Diencephalon (tissue), 1 donor: ENCODE measurements at places on chromosomes 2 and 18. TPM values are rescaled to one million over a fixed set of nuclear protein-coding genes. Genes with fewer than 3 reads are reported as not detected.

The HRH4 gene
- total RNA-seq, result 0.23 TPM

The HOXD4 gene
- not detected for total RNA-seq

The FSIP2 gene
- total RNA-seq, result 2.3 TPM

The COL4A3 gene
- total RNA-seq, result 1.8 TPM

The KCNE4 gene
- total RNA-seq, result 2.5 TPM

The SNRNP27 gene
- total RNA-seq, result 54.4 TPM

The ELP2 gene
- 101 TPM for total RNA-seq

The PROKR1 gene
- 1.8 TPM for total RNA-seq

The RUFY4 gene
- total RNA-seq, result 0.23 TPM

The SELENOI gene
- total RNA-seq, result 70.8 TPM

The MLPH gene
- total RNA-seq, result 0.69 TPM

The CHRND gene
- 0.23 TPM for total RNA-seq

The EFHD1 gene
- total RNA-seq, result 3.7 TPM

The OTOS gene
- total RNA-seq, result not detected

The NHEJ1 gene
- 10.1 TPM for total RNA-seq

The SOWAHC gene
- total RNA-seq, result 27.7 TPM

The C2orf72 gene
- total RNA-seq, result 46.1 TPM

The SLC5A7 gene
- 14.3 TPM for total RNA-seq

The CBLN2 gene
- 127 TPM for total RNA-seq

The RGPD5 gene
- 107 TPM for total RNA-seq

The DYNAP gene
- total RNA-seq, result not detected

The CCDC85A gene
- total RNA-seq, result 38.1 TPM

The SERPINB11 gene
- total RNA-seq, result not detected

The ACAA2 gene
- total RNA-seq, result 25.6 TPM

The INHA gene
- total RNA-seq, result 0.69 TPM

The SNTG2 gene
- 4.2 TPM for total RNA-seq

The BMP10 gene
- not detected for total RNA-seq

The SCN2A gene
- 252 TPM for total RNA-seq

The LOXHD1 gene
- 0.23 TPM for total RNA-seq

The CD8B gene
- 1.8 TPM for total RNA-seq

The ANKRD36 gene
- total RNA-seq, result 307 TPM

The C1QL2 gene
- 2.3 TPM for total RNA-seq

The ST8SIA3 gene
- 53.5 TPM for total RNA-seq

The KLF7 gene
- 63.9 TPM for total RNA-seq

The SH3RF3 gene
- 6.5 TPM for total RNA-seq

The ACMSD gene
- total RNA-seq, result not detected

The COLEC12 gene
- 16.8 TPM for total RNA-seq

The CYBRD1 gene
- 14.5 TPM for total RNA-seq

The FEZ2 gene
- 57.0 TPM for total RNA-seq

The TMEM17 gene
- total RNA-seq, result 7.8 TPM

The UGT1A10 gene
- total RNA-seq, result not detected

The FBXO36 gene
- total RNA-seq, result 12.7 TPM

The RAX gene
- 0.23 TPM for total RNA-seq

The DPYSL5 gene
- 181 TPM for total RNA-seq

The HJURP gene
- total RNA-seq, result 4.4 TPM

The ABCB11 gene
- 1.2 TPM for total RNA-seq

The GPN1 gene
- total RNA-seq, result 36.0 TPM

The TUBA4B gene
- 1.2 TPM for total RNA-seq

The AQP12A gene
- total RNA-seq, result not detected

The LCT gene
- total RNA-seq, result not detected

The PSMA8 gene
- total RNA-seq, result 0.46 TPM

The SERPINB10 gene
- 0.46 TPM for total RNA-seq

The RAD51AP2 gene
- 1.2 TPM for total RNA-seq

The CNGA3 gene
- total RNA-seq, result 6.0 TPM

The KIAA2012 gene
- 2.5 TPM for total RNA-seq

The VIT gene
- total RNA-seq, result 0.23 TPM

The CENPA gene
- 3.2 TPM for total RNA-seq

The NFU1 gene
- 60.9 TPM for total RNA-seq

The DAW1 gene
- total RNA-seq, result 8.1 TPM
